Frontal cortex (tissue), 4 donors: ENCODE measurements at places on chromosomes 3 and 15. TPM values are rescaled to one million over a fixed set of nuclear protein-coding genes. Genes with fewer than 3 reads are reported as not detected.

Gene LRRC31
- total RNA-seq: under 0.01 TPM

Gene SLC51A
- total RNA-seq: not detected

Gene MEX3B
- 89.7 TPM for total RNA-seq

Gene PLSCR5
- total RNA-seq: under 0.01 TPM

Gene ROBO1
- 296 TPM for total RNA-seq
